ENCODE measurements at places on chromosomes 2 and 18.
A peak's percentile ranks its signal among the peaks of the same experiment; 100 is the strongest.

DNA sequence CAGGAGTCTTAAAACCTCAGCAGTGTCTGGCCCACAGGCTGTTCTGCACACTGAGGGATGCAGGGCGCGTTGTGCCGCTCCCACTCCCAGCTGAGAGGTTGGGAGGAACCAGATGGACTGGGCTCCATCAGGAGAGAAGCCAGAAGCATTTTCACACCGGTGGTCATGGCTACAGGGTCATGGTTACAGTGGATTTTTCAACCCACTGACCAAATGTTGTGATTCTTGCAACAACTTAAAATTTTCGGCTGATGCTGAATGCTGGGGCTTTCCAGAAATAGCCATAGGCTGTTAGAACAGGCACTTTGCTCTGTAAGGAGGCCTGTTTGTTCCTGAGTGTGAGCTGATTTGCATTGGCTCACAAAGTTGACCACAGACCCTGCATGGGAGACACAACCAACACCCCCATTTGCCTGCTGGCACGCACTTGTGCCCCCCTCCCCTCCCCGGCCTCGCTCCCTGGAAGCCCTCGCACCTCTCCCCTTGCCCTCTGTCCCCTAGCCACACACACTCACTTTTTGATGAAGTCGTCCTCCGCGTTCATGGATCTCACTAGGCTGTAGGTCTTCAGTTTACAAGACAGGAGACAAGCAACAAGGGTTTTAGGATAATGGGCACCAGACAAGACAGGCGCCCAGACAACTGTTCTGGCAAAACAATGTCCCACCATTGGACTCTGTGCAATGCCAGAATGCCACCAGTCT lies 3.4 kb downstream of the LPIN1 start:
- peak; percentile 53 for DNase-seq

DNA sequence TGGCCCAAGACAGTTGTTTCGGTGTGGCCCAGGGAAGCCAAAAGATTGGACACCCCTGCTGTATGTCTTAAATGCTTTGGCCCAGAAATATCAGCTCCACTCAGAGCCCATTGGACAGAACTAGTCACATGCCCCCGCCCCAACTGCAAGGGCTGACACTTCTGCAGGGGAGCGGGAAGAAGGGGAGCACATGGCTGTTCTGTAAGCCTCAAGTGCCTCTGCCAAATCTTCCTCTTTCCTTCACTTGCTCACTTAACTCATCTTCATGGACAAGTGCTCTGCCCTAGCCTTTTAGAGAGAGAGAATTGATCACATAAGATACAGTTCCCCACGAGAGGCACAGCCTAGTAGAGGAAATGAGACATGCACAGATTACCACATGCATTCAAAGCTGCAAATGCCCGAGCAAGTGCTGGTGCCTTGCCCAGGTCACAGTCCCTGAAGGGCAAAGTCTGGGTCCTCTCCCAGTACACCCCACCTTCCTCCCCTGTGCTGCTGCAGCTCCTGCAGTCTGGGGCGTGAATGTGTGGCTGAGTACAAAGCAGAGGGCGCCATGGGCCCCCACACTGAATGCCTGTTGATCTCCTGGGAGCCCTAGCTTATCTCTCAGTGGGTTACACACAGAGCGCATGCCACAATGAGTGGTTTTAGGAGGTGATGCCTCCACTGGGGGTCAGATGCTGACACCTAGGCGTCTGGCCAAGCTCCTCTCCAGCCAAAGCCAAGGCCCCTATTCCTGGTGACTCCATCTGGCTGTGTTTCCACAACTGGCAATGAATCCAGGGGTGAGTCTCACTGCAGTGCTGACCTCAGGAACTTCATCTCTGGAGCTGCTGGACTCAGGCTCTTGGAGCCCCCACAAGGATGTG lies 135.3 kb downstream of the CTIF start:
- DNase-seq, result peak; percentile 51

GRCh38 chr18:75429975-75430374 lies 2.5 kb upstream of the SMIM21 start:
- DNase-seq, result no peak

DNA sequence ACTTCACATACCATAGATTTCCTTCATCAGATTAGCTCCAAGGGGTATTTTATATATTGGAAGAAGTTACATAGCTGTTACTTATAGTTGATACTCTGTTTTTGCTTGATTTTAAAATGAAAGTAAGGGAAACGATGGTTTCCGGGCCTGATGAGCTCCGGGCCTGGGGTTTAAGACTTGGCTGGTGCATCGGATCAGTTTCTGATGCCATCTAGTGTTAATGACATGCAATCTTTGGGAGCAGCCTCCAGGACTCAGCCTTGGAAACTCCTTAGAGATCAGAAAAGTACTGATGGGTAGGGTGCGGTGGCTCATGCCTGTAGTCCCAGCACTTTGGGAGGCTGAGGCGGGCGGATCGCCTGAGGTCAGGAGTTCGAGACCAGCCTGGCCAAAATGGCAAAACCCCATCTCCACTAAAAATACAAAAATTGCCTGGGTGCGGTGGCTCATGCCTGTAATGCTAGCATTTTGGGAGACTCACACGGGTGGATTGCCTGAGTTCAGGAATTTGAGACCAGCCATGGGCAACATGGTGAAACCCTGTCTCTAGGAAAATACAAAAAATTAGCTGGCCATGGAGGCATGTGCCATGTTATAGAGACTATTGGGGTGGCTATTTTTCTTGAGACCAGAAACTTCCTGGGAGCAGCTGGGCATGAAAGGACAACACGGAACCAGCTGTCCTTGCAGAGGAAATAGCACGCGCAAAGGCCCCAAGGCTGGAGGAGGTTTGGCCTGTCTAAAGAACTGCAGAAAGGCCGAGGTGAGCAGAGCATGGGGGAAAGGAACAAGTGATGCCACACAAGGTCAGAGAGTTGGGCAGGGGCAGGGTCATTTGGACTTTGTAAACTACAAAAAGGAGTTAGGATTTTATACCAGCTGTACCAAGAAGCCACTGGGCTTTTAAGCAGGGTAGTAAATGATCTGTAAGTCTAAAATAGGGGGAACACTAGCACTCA lies 46.9 kb upstream of the CNOT11 start:
- peak; percentile 91 for DNase-seq

DNA sequence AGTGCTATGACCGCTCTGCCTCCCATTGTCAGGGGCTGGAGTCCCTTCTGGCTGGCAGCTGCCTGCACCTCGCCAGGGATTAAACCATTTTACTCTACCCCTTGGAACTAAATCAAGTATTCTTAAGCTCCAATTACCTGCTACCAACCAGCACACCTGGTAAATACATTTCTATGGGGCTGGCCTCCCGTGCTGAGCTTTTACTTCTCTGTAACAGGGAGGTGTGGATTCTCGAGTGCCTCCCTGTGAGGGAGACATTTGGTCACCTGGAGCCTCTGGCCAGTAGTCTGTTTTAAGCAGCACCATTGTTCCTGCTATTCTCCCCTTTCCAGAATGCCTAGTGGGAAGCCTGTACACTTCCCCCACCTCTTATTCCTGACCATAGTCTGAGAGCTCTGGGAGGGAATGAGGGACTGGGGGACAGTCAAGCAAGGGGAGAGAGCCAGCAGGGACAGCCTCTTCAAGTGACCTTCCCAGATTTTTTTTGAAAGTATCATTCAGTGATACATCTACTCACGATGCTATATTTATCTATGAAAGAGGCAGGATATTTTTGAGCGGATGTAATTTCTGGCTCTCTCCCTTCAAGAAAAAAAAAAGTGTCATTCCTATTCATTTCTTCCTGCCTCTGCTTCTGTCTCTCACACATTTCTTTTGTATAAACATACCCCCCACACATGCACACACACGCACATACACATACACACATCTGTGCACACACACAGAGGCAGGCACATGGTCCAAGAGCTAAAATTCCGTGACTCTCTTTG lies 112.8 kb downstream of the CAPN13 start:
- DNase-seq, result no peak

- no peak for DNase-seq
These were observed 48.3 kb upstream of the PLA2R1 start for GRCh38 chr2:160110674-160111239.

GRCh38 chr2:173984866-173985604 lies 19.9 kb upstream of the SP3 start:
- DNase-seq, result peak; percentile 57

DNA sequence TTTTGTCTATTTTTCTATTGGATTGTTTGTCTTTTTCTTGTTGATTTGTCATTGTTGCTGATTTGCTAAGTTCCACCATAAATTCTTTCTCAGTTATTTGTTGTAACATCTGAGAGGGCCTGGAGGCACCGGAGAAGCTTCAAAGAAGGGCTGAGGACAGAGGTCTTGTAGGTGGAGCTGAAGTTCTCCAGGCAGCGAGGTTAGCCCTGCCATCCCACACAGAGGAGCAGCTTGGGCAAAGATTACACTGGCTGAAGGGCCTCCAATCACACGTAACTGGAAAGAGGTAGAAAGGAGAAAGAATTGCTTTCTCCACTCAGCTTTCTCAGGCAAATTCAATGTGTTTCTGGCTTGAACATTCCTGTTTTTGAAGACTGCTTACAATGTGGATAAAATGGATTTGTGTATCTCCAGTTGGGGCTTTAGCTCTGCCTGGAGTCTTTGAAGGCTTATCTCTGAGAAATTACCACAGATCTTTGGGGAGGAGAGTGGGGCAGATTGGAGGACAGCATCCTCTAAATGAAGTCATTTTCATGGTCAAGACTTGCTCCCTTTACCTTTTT lies 21.1 kb upstream of the EMILIN2 start:
- DNase-seq, result no peak

GRCh38 chr18:44321868-44322590 lies 358.7 kb upstream of the SETBP1 start:
- DNase-seq, result no peak

GRCh38 chr2:1556776-1557466 lies 143.7 kb downstream of the TPO start:
- no peak for DNase-seq
